ENCODE measurements at places on chromosomes 3 and 15. TPM values are rescaled to one million over a fixed set of nuclear protein-coding genes. Genes with fewer than 3 reads are reported as not detected.

- H3K4me1 ChIP-seq, result peaks cover 81% of the 10 kb centered on the region
- H3K27me3 ChIP-seq, result peaks cover 14% of the 10 kb centered on the region
- H3K36me3 ChIP-seq, result peaks cover 36% of the 10 kb centered on the region
- H3K4me3 ChIP-seq, result no peak overlapping the region
- H3K27ac ChIP-seq, result peak overlapping the region; percentile 72
These were observed 17.5 kb upstream of the HACD2 start for GRCh38 chr3:123602325-123602724.

- DNase-seq, result no peak
- H3K27ac ChIP-seq, result no peak overlapping the region
- no peaks in the 10 kb centered on the region for H3K4me1 ChIP-seq
These were observed 851.1 kb downstream of the FHIT start for GRCh38 chr3:60399861-60400845.

DNA sequence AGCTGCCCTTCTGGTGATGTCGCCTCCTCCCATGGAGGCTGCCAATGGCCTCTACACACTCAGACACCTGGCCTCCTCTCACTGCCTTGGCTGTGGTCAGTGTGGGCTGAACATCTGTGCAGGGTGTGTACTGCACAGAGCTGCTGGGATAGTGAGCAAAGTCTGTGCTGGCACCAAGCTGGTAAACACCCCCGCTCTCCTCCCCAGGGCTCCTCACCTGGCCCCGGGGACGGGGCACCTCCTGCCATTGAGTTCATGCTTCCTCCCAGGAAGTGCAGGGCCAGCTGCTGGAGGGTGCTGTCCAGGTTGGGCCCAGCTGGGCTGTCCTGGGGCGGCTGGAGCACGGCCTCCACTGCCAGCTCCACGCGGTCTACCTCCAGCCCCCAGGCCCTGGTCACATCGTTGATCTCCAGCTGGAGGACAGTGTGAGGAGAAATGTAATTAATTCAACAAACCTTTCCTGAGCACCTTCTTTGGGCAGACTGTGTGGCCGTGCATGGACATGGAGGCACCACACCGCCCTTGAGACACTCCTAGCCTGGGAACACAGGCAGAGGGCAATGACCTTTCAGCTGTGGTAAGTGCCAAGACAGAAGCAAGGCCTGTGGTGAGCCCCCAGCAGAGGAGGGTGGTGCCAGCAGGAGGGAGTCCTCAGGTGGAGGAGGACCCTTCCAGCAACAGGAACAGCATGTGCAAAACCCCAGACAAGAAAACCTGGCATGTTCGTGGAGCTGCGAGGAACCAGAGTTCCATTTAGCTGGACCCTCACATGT, 6.8 kb downstream of the STOML1 start:
- peaks cover 8% of the 10 kb centered on the region for H3K36me3 ChIP-seq
- H3K27me3 ChIP-seq, result peaks cover 1% of the 10 kb centered on the region
- H3K4me1 ChIP-seq, result peaks cover 91% of the 10 kb centered on the region
- H3K4me3 ChIP-seq, result no peak overlapping the region
- no peak for DNase-seq

DNA sequence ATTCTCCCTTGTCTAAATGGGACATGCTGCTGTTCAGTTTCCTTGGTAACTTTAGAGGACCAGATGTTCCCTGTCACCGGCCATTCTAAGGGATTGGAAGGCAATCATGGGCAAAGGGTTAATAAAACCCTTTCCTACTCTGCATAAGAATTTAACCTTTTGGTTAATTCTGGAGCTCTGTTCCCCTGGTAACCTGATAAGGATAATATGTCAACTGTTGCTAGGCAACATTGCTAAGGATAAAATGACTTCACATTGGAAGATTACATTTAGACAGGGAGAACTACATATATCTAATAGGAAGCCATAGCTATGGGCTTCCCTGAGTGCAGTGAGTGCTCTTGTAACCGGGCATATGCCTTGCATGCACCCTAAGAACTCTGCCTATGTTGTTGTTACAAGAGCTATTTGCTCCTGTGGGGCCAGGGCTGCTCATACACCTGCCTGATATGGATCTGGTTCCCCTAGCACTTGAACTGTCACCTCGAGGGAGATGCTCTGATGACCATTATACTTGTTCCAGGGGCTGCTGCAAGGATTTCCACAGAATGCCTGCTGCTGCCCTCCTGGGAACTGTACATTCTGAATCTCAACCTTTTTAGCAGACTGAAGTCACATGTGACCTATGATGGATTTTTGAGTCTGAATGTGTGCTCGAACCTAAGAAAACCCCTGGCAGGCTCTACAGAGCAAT, 326.3 kb upstream of the PDZRN3 start:
- H3K27ac ChIP-seq, result no peak overlapping the region
- H3K36me3 ChIP-seq, result no peaks in the 10 kb centered on the region
- H3K4me1 ChIP-seq, result no peaks in the 10 kb centered on the region
- no peak overlapping the region for H3K4me3 ChIP-seq
- no peak for DNase-seq

GRCh38 chr15:53378096-53378800, 381.2 kb downstream of the WDR72 start:
- no peak overlapping the region for H3K27ac ChIP-seq
- H3K27me3 ChIP-seq, result no peaks in the 10 kb centered on the region

Gene STRA6
- 2.4 TPM for total RNA-seq

Gene DISP2
- total RNA-seq, result 0.13 TPM

Data from HFFc6 (cell line).